ENCODE measurements at places on chromosomes 3 and 15. TPM values are rescaled to one million over a fixed set of nuclear protein-coding genes. Genes with fewer than 3 reads are reported as not detected.

DNA sequence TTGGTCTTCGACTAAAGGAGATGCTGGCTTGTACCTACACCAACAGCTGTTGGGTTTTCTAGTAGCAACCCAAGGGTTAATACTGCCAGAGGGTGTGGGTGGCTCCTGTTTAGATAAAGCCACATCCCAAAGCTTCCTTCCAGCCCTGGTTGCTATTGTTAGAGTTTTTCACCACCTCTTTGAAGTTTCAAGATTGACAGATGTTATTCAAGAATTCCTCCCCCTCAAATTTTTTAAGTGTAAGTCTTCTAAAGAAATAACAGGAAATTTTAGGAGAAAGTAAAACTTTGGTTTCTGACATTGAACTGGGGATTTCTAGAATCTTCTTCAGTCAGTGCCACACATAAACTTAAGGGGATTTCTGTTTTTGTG is 60.9 kb downstream of the TGFBR2 start:
- peak overlapping the region; percentile 25 for H3K4me3 ChIP-seq
- H3K27ac ChIP-seq, result peak overlapping the region; percentile 79
- DNase-seq, result peak; percentile 87
- H3K4me1 ChIP-seq, result peaks cover 81% of the 10 kb centered on the region

GRCh38 chr15:65996901-65997300 is 127.6 kb downstream of the RAB11A start:
- H3K4me3 ChIP-seq, result no peak overlapping the region
- H3K4me1 ChIP-seq, result no peaks in the 10 kb centered on the region
- peaks cover 19% of the 10 kb centered on the region for H3K27me3 ChIP-seq
- DNase-seq, result no peak

KLHL40 gene
- not detected for total RNA-seq

DNA sequence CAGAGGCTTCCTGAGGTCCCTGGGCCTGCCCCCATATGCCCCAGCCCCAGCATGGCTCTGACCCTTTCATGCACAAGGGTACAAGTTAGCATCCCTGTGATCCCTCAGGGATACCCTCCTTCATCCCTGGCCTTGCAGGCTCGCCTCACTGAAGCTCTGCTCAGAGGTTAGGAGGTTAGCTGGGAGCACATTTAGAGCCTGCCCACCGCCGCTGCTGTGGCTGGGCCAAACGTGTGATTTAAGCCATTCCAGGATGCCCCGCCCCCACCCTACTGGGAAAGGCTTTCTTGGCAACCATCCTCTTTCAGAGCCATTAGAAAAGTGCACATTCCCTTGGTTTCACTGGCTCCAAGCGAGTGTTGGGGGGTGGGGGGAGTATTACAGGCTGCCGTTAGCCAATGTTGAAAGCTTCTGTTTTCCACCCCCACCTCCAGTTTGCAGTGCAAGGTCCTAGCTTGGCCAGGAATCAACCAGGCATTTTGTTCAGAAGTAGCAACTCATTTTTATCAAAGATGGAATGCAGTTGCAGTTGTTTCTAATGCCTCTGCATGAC is 6.3 kb upstream of the HES1 start:
- H3K4me3 ChIP-seq, result no peak overlapping the region
- DNase-seq, result no peak
- peaks cover 70% of the 10 kb centered on the region for H3K27me3 ChIP-seq

GRCh38 chr3:100299016-100299415 is 35.5 kb upstream of the NIT2 start:
- H3K4me3 ChIP-seq, result no peak overlapping the region
- H3K27me3 ChIP-seq, result no peaks in the 10 kb centered on the region
- DNase-seq, result no peak
- no peak overlapping the region for H3K27ac ChIP-seq
- no peaks in the 10 kb centered on the region for H3K4me1 ChIP-seq

GP5 gene
- total RNA-seq, result 0.26 TPM

DNA sequence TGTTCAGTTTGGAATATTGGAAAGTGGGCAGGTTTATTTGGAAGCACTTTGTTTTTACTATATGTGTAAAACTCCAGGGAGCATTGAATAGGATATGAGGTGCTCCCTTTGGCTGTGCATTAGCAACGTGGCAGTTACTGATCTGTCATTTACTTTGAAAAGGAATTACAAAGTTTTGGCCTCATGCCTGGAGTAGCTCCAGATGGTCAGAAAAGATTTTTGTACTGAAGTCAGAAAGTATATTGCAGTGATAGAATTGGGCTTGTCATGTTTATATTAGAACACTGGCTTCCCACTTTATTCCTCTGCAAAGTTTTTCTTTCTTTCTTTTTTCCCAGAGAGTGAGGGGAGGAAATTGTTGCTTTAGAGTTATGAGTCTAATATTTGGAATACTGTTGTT is 26.1 kb downstream of the FNDC3B start:
- H3K27me3 ChIP-seq, result no peaks in the 10 kb centered on the region
- no peak for DNase-seq
- no peak overlapping the region for H3K27ac ChIP-seq

DNA sequence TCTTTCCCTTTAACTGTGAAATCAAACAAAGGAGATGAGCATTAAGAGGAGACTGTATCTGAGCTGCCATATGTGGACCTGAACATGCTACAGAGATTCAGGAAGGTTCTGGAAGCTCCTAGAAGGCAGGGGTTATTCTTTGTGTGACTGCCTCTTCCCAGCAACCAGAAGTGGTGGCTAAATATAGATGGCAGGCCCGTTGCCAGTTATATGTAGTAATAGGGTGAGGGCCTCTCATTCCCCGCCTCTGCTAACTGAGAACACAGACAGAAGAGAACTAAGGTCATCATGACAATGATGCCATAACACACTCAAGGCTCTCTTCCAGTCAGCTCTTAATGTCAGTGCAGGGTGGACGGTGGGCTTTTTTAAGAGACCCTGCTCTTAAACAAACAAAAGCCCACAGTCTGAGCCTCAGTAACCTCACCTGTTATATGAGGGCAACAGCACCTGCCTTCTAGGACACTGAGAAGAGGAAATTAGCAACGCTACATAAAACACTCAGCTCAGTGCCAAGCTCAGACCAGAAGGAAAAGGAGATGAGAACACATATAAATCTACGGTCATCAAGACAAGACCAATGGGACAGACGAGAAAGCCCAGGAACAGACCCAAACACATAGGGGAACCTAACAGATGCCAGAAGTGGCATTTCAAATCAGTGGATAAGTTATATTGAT is 22.3 kb downstream of the CFAP92 start:
- no peak overlapping the region for H3K27ac ChIP-seq
- peaks cover 10% of the 10 kb centered on the region for H3K27me3 ChIP-seq
- H3K4me1 ChIP-seq, result peaks cover 6% of the 10 kb centered on the region
- H3K4me3 ChIP-seq, result no peak overlapping the region
- H3K36me3 ChIP-seq, result no peaks in the 10 kb centered on the region

LIPH gene
- total RNA-seq, result not detected

NEK4 gene
- 30.3 TPM for total RNA-seq

- peaks cover 63% of the 10 kb centered on the region for H3K36me3 ChIP-seq
- no peak for DNase-seq
- H3K27ac ChIP-seq, result no peak overlapping the region
Measured at GRCh38 chr15:39942101-39942752, 8.3 kb downstream of the EIF2AK4 start.

DNA sequence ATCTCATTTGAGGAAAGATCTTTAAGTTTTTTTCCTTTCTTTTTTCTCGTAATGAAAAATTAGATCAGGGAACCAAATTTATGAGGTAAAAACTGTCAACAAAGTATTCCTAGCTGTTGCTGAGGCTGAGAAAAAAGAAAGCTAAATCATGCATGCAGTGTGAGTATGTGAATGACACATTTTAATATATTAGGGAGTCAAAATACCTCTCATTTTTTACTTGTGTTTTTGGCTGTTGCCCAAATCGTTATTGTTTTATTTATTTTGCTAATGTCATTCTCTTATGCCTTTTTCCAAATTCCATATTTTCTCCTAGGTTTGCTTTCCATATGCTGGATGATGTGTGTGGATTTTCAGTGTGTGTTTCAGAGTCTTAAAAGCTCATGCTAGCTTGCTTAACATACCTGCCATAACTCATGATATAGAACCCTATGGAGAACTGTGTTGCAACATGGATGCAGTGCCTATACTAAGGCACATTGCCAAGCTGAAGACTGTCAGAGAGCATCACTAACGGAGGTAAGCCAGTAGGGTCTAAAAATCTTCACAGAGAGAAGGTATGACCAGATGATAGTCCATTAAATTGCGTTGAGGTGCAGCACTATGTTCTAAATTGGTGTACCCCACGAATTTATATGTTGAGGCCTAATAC is 629.5 kb upstream of the KCNMB2 start:
- H3K4me1 ChIP-seq, result no peaks in the 10 kb centered on the region
- no peaks in the 10 kb centered on the region for H3K27me3 ChIP-seq
- H3K27ac ChIP-seq, result no peak overlapping the region
- no peak for DNase-seq
- no peak overlapping the region for H3K4me3 ChIP-seq
- H3K36me3 ChIP-seq, result no peaks in the 10 kb centered on the region

GRCh38 chr3:134228035-134228434 is 22.6 kb downstream of the RYK start:
- H3K4me1 ChIP-seq, result peaks cover 12% of the 10 kb centered on the region
- DNase-seq, result no peak
- peaks cover 21% of the 10 kb centered on the region for H3K27me3 ChIP-seq
- H3K27ac ChIP-seq, result no peak overlapping the region
- H3K36me3 ChIP-seq, result no peaks in the 10 kb centered on the region

GRCh38 chr3:46386205-46386604 is 15.5 kb downstream of the CCR5 start:
- peak overlapping the region; percentile 45 for H3K4me3 ChIP-seq
- H3K27ac ChIP-seq, result peak overlapping the region; percentile 17
- peaks cover 2% of the 10 kb centered on the region for H3K36me3 ChIP-seq
- H3K27me3 ChIP-seq, result peaks cover 4% of the 10 kb centered on the region
- DNase-seq, result no peak
- peaks cover 26% of the 10 kb centered on the region for H3K4me1 ChIP-seq

DNA sequence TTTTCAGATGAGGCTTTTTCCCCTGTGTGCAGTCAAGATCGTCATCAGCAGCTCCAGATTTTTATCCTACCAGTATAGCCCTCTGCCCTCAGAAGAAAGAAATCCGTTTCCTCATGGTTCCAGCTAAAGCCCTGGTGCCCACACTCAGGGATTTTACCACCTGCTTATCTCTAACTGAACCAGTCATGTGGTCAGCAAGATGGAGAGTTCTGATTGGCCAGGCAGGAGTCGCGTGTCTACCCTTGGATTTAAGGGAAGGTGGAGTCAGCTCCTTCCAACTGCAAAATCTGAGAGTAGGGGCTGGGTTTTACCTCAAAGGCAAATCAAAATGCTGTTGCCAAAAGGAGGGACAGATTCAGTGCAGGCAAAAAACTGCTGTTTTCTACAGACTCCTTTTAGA is 135.3 kb downstream of the LRTM1 start:
- H3K27me3 ChIP-seq, result no peaks in the 10 kb centered on the region
- no peaks in the 10 kb centered on the region for H3K36me3 ChIP-seq
- H3K27ac ChIP-seq, result no peak overlapping the region
- H3K4me1 ChIP-seq, result no peaks in the 10 kb centered on the region

GRCh38 chr3:63029326-63029725 is 154.1 kb upstream of the CADPS start:
- H3K4me3 ChIP-seq, result no peak overlapping the region
- no peaks in the 10 kb centered on the region for H3K27me3 ChIP-seq
- H3K36me3 ChIP-seq, result no peaks in the 10 kb centered on the region
- no peaks in the 10 kb centered on the region for H3K4me1 ChIP-seq
- DNase-seq, result no peak

SOX14 gene
- total RNA-seq, result not detected

ITIH3 gene
- total RNA-seq, result not detected

NUP210 gene
- 169 TPM for total RNA-seq

GRCh38 chr3:50170689-50171088 is 15.6 kb downstream of the SEMA3F start:
- H3K36me3 ChIP-seq, result no peaks in the 10 kb centered on the region
- H3K4me3 ChIP-seq, result no peak overlapping the region
- no peaks in the 10 kb centered on the region for H3K27me3 ChIP-seq
- no peak overlapping the region for H3K27ac ChIP-seq

- H3K4me1 ChIP-seq, result no peaks in the 10 kb centered on the region
- no peaks in the 10 kb centered on the region for H3K27me3 ChIP-seq
- DNase-seq, result no peak
- H3K36me3 ChIP-seq, result no peaks in the 10 kb centered on the region
- no peak overlapping the region for H3K4me3 ChIP-seq
- H3K27ac ChIP-seq, result no peak overlapping the region
Measured at GRCh38 chr3:102733791-102734563, 299.2 kb downstream of the ZPLD1 start.

CFAP100 gene
- not detected for total RNA-seq

- no peak overlapping the region for H3K4me3 ChIP-seq
- H3K27ac ChIP-seq, result no peak overlapping the region
- H3K4me1 ChIP-seq, result peaks cover 6% of the 10 kb centered on the region
- peaks cover 31% of the 10 kb centered on the region for H3K36me3 ChIP-seq
- no peaks in the 10 kb centered on the region for H3K27me3 ChIP-seq
Measured at GRCh38 chr3:180934638-180935037, 22.2 kb downstream of the FXR1 start.

DNA sequence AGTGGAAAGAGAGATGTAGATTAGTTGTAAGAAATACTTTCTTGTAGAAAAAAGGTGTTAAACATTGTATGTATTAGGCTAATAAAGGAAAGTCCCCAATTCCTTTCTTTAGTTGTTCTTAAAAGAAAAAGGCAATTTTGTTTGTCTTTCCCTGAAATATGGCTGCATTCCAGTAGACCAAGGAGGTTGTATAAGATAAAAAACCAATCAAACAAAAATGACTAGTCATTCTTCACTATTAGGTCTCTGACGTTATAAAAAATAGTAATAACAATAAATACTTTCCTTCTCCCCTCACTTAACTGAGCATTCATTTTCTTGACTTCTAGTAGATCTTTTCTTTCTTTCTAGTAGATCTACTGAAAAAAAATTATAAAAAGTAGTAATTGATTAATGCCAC is 8.6 kb upstream of the PPM1L start:
- H3K36me3 ChIP-seq, result no peaks in the 10 kb centered on the region
- peaks cover 48% of the 10 kb centered on the region for H3K27me3 ChIP-seq
- H3K4me1 ChIP-seq, result no peaks in the 10 kb centered on the region
- no peak overlapping the region for H3K4me3 ChIP-seq

GRCh38 chr3:35012214-35012613 is 627.1 kb upstream of the ARPP21 start:
- no peaks in the 10 kb centered on the region for H3K4me1 ChIP-seq
- H3K27ac ChIP-seq, result no peak overlapping the region
- DNase-seq, result no peak
- H3K36me3 ChIP-seq, result no peaks in the 10 kb centered on the region
- no peak overlapping the region for H3K4me3 ChIP-seq

CSPG4 gene
- total RNA-seq, result not detected

DNA sequence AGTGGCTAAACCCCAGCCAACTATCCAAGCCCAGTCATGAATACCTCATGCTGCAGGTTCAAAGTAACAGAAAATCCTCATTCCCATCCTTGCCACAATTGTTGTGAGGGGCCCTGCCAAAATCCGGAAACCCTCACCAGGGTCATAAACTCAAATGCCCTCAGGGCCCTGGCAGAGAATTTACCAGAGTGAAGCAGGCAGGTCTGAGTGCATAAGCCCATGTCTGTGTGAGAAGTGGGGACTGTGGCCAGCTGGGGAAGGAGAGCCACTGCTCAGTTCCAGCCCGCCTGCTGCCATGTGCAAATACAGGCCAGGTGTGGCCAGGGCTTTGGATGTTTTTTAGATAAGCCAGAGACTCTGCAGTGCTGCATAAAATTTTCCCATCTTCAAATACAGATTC is 7.0 kb downstream of the CEP152 start:
- H3K4me3 ChIP-seq, result no peak overlapping the region
- peaks cover 51% of the 10 kb centered on the region for H3K4me1 ChIP-seq
- no peaks in the 10 kb centered on the region for H3K27me3 ChIP-seq
- peaks cover 35% of the 10 kb centered on the region for H3K36me3 ChIP-seq
- DNase-seq, result no peak

- H3K4me3 ChIP-seq, result no peak overlapping the region
- no peak for DNase-seq
- H3K36me3 ChIP-seq, result no peaks in the 10 kb centered on the region
- no peaks in the 10 kb centered on the region for H3K27me3 ChIP-seq
- H3K27ac ChIP-seq, result no peak overlapping the region
Measured at GRCh38 chr15:94064676-94065313, 166.6 kb upstream of the MCTP2 start.

RLBP1 gene
- total RNA-seq, result not detected

ZNF385D gene
- not detected for total RNA-seq

Data from activated CD4-positive, alpha-beta T cell treated with anti-CD3 and anti-CD28 coated beads, Interleukin-2, amount 10 ng/mL, durations not matched to agents 24 days and 14 days (primary cell).